ENCODE measurements at places on chromosomes 5 and 9. TPM values are rescaled to one million over a fixed set of nuclear protein-coding genes. Genes with fewer than 3 reads are reported as not detected.

GRCh38 chr5:116440457-116441001, 134.1 kb downstream of the SEMA6A start:
- no peaks in the 10 kb centered on the region for H3K27me3 ChIP-seq
- H3K4me3 ChIP-seq = no peak overlapping the region
- peaks cover 3% of the 10 kb centered on the region for H3K36me3 ChIP-seq
- H3K27ac ChIP-seq = no peak overlapping the region

DNA sequence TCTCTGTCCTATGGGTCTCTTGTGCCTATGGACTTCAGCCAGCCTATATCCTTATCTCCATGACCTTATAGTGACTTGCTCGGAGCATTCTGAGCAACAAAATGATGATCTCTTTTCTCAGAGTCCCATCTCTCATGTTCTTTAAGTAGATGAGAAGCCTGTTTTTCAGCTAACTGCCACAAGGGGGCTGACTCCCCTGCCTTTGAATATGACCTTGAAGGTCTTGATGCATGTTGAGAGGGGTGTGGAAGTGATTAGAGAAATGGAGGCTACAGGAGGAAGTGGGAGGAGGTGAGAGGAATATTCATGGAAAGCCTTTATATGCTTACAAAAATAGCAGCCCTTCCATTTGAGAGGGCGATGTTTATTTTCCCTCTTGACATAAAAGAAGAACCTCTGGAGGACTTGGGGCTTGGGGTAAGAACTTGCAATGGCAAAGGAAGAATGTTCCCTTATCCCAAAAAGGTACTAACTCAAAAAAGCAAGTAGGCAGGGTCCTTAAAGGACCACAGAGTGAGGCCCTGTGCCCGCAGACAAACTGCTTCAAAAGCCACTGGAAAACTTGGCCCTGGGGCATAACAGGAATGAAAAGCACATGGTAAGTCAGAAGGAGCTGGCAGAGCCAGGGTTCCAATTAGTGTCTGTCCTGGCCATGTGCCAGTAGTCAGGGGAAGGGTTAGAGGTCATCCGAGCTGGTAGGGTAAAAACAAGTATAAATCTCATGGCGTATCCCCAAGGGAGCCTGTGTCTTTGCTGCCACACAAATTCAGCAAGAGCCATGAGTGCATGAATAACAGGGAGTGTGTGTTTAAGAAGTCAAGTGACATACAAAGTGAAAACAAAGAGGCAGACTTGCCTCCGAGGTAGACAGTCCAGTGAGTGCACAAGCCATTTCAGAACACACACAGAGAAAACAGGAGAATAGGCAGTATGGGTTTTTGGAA, 39.1 kb downstream of the FGD3 start:
- H3K4me1 ChIP-seq = no peaks in the 10 kb centered on the region
- H3K27me3 ChIP-seq = no peaks in the 10 kb centered on the region
- no peaks in the 10 kb centered on the region for H3K36me3 ChIP-seq

Gene CARD6
- 6.1 TPM for total RNA-seq

Gene PCDHB12
- 0.69 TPM for total RNA-seq

Gene PCDHAC2
- 0.36 TPM for total RNA-seq

Gene NTRK2
- total RNA-seq = 3.8 TPM

- H3K27me3 ChIP-seq = no peaks in the 10 kb centered on the region
- peak within 1 kb of the TSS; percentile 97 for H3K27ac ChIP-seq
- H3K4me3 ChIP-seq = peak within 1 kb of the TSS; percentile 99
- DNase-seq = peak; percentile 94
These were observed at the start of gene WDR5 for GRCh38 chr9:134135343-134136117. Gene WDR5 (plus strand): TSS chr9:134136082. CDS start chr9:134139878, 3,796 bp downstream.

DNA sequence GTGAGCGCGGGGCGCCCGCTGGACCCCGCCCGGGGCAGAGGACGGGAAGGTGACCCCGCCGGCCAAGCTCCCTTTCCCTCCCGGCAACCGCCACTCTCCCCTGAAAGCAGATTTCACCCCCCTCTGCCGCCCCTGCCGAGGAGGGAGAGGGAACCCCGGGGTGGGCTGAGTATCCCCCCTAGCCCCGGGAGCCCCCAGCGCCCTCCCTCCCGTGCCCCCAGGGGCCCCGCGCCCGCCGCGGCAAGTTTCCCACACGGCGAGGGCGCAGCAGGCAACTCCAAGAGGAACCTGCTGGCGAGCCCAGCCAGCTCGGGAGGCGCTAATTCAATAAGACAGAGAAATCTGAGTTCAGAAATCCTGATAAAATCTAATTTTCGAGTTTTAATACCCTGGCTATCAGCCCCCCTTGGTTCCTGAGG, 1.6 kb downstream of the NTNG2 start:
- H3K27ac ChIP-seq = no peak overlapping the region
- H3K36me3 ChIP-seq = no peaks in the 10 kb centered on the region
- H3K4me1 ChIP-seq = peaks cover 45% of the 10 kb centered on the region
- H3K4me3 ChIP-seq = peak overlapping the region; percentile 74

GRCh38 chr5:167802755-167803431, 488.6 kb upstream of the WWC1 start:
- DNase-seq = no peak
- no peak overlapping the region for H3K4me3 ChIP-seq
- H3K36me3 ChIP-seq = no peaks in the 10 kb centered on the region
- H3K4me1 ChIP-seq = no peaks in the 10 kb centered on the region
- H3K27ac ChIP-seq = no peak overlapping the region
- H3K27me3 ChIP-seq = peaks cover 12% of the 10 kb centered on the region

GRCh38 chr9:111484572-111484894, 350 bp upstream of the ECPAS start:
- H3K36me3 ChIP-seq = no peaks in the 10 kb centered on the region
- H3K27ac ChIP-seq = peak overlapping the region; percentile 98
- peak overlapping the region; percentile 92 for H3K4me3 ChIP-seq

GRCh38 chr9:75429531-75430475, 341.5 kb downstream of the OSTF1 start:
- H3K4me1 ChIP-seq = peaks cover 34% of the 10 kb centered on the region
- no peaks in the 10 kb centered on the region for H3K36me3 ChIP-seq
- H3K4me3 ChIP-seq = no peak overlapping the region
- H3K27ac ChIP-seq = peak overlapping the region; percentile 78
- H3K27me3 ChIP-seq = no peaks in the 10 kb centered on the region

GRCh38 chr9:98034593-98035546, 21.7 kb upstream of the NANS start:
- peak; percentile 81 for DNase-seq
- peak overlapping the region; percentile 49 for H3K4me3 ChIP-seq
- H3K27me3 ChIP-seq = no peaks in the 10 kb centered on the region
- no peak overlapping the region for H3K27ac ChIP-seq
- H3K4me1 ChIP-seq = peaks cover 22% of the 10 kb centered on the region

Gene POLE3
- 22.5 TPM for total RNA-seq

DNA sequence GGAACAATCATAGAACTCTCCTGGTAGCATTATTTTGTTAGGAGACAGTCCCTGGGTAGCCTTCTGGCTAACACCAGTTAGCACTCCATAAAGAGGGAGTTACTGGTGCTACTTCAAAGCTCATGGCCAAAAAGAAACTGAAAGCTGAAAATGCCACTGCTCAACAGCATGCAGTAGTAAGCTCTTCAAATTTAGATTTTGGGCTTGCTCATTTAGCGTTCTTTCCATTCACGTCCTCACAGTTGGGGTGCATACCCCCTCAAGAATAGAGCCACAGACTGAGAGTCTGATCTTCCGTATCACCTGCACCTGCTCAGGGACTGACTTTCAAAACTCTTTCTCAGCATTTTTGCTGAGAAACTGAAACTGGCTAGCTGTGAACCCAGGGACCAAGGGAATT, 24.7 kb downstream of the NTRK2 start:
- DNase-seq = no peak
- no peak overlapping the region for H3K4me3 ChIP-seq
- H3K27me3 ChIP-seq = peaks cover 15% of the 10 kb centered on the region
- H3K4me1 ChIP-seq = no peaks in the 10 kb centered on the region

Gene CKMT2
- total RNA-seq = 1,824 TPM

- no peaks in the 10 kb centered on the region for H3K36me3 ChIP-seq
- no peak for DNase-seq
- H3K4me1 ChIP-seq = no peaks in the 10 kb centered on the region
- no peak overlapping the region for H3K4me3 ChIP-seq
These were observed 509.8 kb downstream of the CCDC171 start for GRCh38 chr9:16062542-16063240.

DNA sequence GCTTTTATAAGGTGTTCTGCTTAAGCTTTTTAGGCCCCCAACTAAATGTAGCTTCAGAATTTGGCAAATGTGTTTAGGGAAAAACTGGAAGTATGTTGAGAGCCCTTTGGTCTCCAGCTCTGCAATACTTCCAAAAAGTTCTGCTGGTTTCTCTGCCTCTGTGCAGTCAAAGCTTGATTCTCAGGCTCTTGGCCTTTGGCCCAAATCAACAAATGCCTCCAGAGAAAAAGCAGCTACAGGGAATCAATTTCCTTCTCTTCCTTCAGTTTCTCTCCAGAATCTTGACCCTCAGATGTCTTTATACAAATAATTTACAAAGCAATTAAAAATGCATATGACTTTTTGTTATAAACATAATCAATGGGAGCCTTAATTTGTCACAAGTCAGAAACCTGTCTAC, 235.7 kb downstream of the COMMD10 start:
- no peaks in the 10 kb centered on the region for H3K27me3 ChIP-seq
- H3K4me3 ChIP-seq = no peak overlapping the region
- H3K27ac ChIP-seq = peak overlapping the region; percentile 42
- H3K4me1 ChIP-seq = no peaks in the 10 kb centered on the region
- H3K36me3 ChIP-seq = peaks cover 65% of the 10 kb centered on the region
- no peak for DNase-seq

- peaks cover 31% of the 10 kb centered on the region for H3K27me3 ChIP-seq
- no peaks in the 10 kb centered on the region for H3K4me1 ChIP-seq
- H3K36me3 ChIP-seq = no peaks in the 10 kb centered on the region
- no peak for DNase-seq
These were observed 17.8 kb upstream of the FIBCD1 start for GRCh38 chr9:130956636-130957450.

GRCh38 chr9:91386765-91387164, 25.0 kb upstream of the AUH start:
- no peak for DNase-seq
- no peaks in the 10 kb centered on the region for H3K36me3 ChIP-seq
- no peak overlapping the region for H3K27ac ChIP-seq
- H3K27me3 ChIP-seq = no peaks in the 10 kb centered on the region
- H3K4me1 ChIP-seq = no peaks in the 10 kb centered on the region
- H3K4me3 ChIP-seq = no peak overlapping the region

GRCh38 chr5:15959370-15960164, 220.0 kb downstream of the MARCHF11 start:
- H3K27me3 ChIP-seq = no peaks in the 10 kb centered on the region
- H3K4me3 ChIP-seq = no peak overlapping the region
- H3K27ac ChIP-seq = no peak overlapping the region

GRCh38 chr9:127825319-127826051, 22.8 kb downstream of the FPGS start:
- H3K27ac ChIP-seq = peak overlapping the region; percentile 97
- peak overlapping the region; percentile 12 for H3K4me3 ChIP-seq
- no peaks in the 10 kb centered on the region for H3K27me3 ChIP-seq
- peaks cover 63% of the 10 kb centered on the region for H3K36me3 ChIP-seq

Measured in left ventricle myocardium inferior (tissue), 1 donor.